ENCODE measurements at places on chromosomes 1 and 21.

- no peak for DNase-seq
These were observed 12.1 kb downstream of the ATP6V1G3 start for GRCh38 chr1:198528364-198528763.

DNA sequence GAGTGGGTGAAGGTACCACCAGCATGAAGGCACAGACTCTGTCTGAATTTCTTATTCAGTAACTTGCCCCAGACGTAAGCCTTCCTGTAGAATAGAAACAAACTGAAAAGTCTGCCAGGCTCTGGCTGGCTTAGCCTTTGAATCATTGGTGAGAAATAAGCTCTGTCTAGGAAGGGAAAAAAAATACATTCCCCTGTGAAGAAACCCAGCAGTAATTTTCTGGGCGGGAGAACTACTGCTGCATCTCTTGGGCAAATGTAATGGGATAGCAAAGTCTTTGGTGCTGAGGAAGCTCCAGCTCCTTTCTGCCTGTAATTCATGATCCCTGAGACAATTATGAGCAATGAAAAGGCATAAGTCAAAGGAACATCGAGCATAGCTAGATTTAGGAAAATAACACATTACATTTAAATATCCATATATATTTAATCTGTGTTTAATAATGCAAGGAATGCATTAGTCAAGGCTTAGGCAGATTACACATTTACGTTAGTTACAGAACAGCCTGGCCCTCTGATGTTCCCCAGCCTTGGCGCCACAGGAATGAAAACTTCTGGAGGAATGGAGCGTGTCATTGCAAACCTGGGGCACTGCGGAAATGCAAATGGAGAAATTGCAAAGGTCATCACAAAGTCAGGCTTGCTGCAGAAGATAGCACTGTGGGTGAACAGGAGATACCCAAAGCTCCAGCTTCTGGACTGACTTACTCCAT is 216.3 kb upstream of the CAMK1G start:
- no peak for DNase-seq

DNA sequence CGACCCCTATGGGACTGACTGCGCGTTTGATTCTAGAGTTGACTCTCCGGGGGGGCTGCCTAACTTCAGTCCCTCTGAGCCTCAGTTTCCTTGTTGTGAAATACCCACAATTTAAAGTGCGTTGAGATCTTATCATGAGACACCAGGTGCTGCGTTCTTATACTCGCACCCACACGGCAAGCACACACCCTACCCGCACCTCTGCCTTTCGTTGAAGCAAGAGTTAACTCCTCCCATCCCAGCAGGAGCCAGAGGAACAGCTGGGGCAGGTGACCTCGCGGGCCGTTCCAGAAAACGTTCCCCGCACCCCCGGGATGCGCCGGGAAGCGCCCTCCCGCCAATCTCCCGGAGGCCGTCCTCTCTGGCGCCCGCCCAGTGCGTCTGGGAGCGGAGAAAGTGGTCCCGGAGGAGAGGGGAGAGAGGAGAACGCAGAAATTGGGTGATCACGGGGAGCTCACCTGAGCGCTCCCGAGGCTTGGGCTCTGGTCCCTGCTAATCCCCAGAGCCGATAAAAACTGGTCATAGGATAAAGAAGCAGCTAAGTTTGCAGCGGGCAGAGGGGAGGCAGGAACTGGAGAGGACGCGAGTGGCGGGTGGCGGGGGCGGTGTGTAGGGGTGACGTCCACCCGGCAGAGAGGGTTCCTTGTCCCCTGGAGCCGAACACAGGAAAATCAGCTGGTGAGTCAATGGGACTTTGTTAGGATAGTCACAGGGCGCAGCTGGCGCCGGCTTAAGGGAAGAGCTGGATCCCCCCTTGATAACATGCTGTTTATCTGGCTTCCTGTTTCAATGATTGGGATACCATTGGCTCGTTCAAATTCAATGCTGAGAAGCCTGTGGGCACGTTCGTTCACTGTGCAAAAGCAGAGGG is 869 bp downstream of the NAV1 start:
- DNase-seq = peak; percentile 68

DNA sequence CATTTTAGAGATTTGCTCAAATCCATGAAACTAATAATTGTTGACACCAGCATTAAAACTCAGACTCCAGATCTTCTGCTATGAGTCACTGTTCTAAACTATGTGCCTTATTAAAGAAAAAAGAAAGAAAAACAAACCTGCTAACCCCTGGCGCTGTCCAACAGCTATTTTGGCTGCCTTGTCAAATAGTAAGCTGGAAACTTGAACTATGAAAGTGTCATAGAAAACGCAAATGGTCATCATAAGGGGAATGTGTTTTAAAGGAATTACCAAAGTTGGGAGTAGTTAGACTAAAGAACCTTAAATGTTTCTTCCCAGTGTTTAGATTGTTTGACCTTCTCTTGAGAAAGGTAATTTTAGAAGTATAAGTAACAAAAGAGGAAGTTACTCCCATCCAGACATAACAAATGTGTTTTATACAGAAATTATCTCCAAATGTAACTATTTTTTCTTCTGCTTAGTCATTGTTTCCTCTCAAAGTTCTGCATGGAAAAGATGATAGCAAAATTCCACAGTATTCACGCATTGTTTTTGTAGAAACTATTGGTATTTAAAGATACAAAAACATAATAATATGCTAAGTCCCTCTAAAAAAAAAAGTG is 272.4 kb downstream of the TPR start:
- no peak for DNase-seq

DNA sequence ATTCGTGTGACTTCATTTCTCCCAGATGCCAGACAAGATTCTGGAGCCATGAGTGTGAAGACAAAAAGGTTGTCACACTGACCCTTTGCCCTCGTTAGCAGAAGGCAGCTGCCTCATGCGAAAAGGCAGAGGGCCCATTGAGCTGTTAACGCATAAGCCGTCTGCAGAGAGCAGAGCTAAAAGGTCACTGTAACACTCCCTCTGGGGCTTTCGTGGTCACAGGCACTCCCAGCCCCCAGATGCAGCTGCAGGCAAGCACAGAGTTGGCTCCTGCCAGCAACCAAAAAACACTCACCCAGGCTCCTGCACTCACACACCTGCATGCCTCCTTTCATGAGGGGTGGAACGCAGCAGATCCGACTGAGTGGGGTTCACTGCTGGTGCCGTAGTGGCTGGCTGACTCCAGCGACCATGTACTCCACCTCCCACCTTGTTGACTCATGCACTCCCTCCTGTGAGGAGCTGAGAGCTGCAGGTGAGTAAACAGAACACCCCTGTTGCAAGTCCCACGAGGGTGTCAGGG is 287.5 kb downstream of the SMYD3 start:
- no peak for DNase-seq

DNA sequence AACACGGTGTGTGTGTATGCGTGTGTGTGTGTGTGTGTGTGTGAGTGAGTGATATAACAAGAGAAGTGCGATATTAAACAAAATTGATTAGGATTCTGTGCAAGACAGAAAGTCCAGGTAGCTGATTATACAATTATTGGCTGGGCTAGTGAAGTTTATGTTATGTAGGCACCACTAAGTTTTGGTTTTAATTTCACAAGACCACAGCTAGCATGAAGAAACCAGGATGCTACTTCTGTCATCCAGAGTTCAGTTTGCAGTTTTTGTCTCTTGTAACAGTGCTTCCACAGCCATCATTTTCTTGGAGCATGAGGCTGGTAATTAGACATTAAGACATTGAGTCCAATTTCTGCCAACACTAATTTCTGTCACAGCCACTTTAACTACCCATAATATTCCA is 1590.2 kb upstream of the B3GALT2 start:
- DNase-seq = no peak

Data from posterior cingulate gyrus (tissue), 11 donors.